ENCODE measurements at places on chromosomes 6 and 20.
A peak's percentile ranks its signal among the peaks of the same experiment; 100 is the strongest.

- no peak for DNase-seq
These were observed 44.9 kb upstream of the CEP162 start for GRCh38 chr6:84272298-84272697.

DNA sequence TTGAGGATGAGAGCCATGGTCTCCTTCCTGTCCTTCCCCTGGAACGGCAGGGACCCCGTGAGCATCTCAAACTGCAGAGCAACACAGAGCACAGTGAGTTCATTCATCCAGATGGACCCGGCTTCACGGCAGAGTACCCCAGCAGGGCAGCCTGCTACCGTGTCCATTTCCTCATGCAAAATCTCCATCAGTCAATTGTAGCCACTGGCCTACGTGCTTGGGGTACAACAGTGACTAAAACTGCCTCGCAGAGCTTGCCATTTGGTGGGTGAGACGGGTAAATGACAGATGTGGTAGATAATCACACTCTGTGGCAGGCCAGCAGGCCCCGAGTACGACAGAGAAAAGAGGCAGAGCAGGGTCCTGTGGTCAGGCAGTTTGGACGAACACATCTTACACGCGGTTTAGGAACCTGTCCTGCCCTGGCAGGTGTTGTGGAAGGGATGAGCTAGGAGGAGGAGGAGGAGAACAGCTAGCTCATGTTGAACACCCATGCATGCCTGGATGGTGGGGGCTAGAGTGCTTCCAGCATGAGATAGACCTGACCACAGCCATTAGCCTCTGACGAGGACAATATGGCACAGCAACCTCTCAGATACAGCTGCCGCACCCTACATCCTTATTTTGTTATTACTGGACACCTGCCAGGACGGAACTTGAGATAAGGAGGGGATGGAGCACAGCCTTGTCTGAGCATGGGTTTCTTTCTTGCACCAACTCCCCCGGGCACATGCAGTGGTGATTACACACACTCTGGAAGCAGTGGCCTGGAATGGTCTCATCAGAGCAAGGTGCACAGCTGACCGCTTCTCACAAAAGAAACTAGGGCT lies 95.6 kb downstream of the RAMACL start:
- no peak for DNase-seq

DNA sequence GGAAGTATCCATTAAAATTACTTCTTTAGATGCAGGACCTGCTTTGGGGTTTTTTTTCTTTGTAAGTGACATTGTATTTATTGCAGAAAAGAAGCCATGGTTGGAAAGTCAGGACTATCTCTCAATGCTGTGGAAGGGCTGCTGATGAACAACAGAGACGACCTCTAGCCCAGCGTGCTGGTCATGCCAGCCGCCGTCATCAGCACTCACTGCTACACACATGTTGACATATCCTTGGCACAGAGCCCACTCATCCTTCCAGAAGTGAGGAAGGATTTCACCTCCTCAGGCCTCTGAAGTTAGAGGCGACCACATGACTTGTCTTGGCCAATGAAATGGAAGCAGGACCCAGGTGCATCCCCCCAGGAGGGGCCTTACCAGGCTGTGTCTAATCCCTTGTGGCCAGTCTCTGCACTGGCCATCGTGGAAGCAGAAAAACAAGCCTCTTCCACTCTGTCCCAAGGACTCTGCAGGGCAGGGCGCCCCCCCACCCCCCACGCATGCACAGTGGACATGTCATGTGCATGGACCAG lies 343.5 kb downstream of the TAF4 start:
- DNase-seq: no peak

DNA sequence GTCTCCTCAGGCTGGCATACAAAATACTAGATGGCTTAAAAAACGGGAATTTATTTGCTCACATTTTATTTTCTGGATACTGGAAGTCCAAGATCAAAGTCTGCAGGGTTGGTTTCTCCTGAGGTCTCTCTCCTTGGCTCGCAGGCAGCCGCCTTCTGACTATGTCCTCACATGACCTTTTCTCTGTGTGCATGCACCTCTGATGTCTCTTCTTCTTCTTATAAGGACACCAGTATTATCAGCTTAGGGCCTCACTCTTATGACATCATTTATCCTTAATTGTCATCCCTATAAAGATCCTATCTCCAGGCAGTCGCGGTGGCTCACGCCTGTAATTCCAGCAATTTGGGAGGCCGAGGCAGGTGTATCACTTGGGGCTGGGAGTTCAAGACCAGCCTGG lies 9.3 kb upstream of the TRIM27 start:
- no peak for DNase-seq

GRCh38 chr20:957544-957943 lies 41.4 kb upstream of the ANGPT4 start:
- DNase-seq: no peak

DNA sequence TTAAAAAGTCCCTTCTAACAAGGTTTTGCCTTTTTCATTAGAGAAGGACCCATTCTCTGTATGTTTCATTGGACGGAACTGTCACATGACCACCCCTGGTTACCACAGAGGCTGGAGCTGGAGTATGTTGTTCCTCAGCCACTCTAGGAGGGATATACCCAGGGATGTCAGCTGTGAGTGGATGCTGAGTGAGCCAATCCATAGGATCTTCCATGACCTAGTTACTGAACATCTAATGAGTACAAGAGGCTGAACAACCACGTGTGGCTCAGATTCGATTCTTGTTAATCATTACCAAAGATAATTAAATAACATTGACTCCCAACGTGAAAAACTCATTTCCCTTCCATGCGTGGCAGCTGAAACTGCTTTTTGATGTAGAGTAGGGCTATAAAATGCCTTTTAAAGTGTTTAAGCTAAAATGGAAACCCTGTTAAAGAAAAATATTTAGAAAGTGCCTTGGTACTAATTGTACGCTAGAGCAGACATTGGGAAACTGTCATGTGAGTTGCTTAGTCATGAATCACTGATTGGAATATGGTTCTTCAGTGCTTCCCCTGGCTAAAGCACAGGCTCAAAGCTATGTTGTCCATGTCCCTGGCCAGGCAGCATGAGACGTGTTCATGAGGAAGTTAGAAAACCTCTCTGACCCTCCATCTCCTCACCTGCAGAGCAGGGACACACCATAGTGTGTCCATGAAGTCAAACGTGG lies 256.1 kb downstream of the ZNF217 start:
- DNase-seq: no peak

DNA sequence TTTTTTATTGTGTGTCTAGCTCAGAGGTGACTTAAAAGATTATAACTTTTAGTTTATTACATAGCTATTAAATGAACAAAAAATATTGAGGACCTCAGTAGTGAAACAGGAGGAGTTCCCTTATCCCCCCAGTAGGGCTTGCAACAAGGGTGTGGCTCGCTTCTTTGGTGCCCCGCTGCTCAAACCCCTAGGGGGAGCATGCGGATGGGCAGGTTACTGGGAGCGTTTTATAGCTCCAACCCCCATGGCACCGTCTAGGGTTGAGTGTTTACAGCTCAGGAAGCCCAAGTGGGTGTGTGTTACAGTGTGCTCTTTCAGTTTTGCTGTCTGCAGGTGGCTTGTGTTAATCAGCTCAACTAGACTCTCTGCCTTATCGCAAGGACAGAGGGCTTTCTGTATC lies 1513.7 kb downstream of the GRIK2 start:
- no peak for DNase-seq

DNA sequence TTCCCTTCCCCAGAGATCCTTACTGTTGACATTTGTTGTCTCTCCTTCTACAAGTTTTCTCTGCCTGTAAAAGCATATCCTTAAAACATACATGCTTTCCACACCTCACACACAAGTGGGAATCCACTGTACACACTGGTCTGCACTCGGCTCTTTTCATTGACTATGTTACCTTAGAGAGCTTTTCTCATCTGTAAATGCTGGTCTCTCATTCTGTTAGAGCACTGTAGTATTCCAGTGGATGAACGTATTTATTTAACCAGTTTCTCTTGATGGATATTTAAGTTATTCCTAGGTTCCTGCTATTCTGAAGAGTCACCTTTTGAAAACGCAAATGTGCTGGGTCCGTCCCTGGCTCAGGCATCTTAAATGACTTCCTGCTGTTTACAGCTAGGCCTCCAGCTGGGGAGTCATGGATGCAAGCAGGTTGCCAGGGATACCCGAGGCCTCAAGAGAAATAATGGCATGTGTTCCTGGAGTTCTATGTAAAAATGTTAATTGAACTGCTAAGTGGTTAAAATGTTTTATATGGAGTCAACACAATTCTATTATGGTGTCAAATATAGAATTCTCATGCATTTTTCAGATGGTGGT lies 61.1 kb upstream of the TGM3 start:
- DNase-seq: peak; percentile 67

- DNase-seq: no peak
These were observed 20.5 kb downstream of the PTK7 start for GRCh38 chr6:43096451-43097097.

DNA sequence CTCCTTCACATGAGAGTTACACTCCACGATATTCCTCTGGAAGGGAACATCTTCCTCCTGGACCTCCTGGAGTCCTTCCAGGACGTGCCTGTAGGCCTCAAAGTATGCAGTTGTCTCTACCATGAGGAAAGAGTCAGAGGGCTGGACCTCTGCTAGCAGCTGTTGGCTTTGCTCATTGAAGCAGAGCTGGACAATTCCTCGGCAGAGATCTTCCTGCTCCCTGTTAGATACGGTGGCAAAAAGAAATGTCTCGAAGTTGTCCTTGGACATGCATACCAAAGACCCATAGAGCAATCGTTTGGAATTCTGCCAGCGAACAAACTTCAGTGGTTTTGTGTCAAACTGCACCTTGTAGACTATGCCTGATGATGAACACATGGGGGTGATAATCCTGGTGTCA lies 7.7 kb downstream of the ZNFX1 start:
- no peak for DNase-seq

- DNase-seq: no peak
These were observed 14.7 kb upstream of the SIM1 start for GRCh38 chr6:100479179-100480035.
